ENCODE measurements at places on chromosomes 2 and 18.

DNA sequence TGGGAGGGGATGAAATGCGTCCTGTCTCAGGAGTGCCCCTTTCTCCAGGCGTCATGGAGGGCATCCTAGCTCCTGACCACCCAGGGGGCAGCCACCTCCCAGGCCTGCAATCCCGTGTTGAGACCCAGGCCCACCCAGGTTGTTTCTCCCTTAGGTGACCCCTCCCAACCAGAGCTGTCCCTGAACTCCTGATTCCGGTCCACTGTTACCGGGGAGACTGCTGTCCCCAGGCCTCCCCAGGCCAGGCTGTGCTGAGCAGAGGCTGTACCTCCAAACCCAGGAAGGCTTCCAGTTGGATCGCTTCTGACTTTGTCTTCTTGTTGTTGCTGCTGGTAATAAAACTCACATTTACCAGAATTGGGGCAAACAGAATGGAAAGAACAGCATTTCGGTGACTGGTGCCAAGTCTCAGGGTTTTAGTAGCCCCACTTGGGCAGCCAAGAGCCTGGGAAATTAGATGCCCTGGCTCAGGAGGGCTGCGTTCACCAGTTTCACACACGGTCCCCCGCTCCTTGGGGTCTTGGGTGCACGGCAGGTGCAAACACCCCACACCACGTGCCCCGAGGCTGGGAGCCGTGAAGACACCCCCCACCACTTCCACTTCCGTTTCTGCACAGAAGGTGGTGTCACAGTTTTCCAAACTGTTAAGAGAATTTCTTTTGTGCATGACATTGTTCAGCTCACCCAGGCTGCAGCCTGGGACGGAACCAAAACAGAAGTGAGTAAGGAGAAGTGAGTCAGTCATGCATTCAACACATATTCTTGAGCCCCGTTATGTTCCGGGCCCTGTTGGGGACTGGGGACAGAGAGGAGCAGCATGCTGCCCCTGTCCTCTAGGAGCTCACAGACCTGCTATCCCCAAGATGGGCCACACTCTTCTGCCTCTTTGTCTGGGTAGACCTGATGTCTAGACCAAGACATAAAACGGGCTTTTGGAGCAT, 29.4 kb downstream of the ITM2C start:
- DNase-seq: no peak

DNA sequence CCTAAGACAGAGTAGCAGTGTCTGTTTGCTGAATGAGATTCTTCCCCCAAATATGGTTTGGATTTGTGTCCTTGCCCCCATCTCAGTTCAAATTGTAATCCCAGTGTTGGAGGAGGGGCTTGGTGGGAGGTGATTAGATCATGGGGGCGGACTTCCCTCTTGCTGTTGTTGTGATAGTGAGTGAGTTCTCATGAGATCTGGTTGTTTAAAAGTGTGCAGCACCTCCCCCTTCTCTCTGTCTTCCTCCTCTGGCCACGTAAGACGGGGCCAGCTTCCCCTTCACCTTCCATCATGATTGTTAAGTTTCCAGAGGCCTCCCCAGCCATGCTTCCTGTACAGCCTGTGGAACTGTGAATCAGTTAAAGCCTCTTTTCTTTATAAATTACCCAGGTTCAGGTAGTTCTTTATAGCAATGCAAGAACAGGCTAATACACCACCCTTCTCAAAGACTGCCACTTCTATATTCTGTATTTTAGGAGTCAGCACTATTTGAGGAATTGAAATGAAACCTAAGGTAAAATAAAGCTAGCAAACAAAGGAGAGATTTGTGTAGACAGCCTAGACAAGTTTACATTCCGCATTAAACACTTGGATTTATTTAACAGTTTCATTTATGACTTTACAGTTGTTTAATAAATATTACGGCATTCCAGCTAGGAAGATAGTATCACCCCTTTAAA, 21.6 kb downstream of the FBXO36 start:
- DNase-seq: no peak

- no peak for DNase-seq
These were observed 361.7 kb downstream of the GPD2 start for GRCh38 chr2:156797832-156798231.

DNA sequence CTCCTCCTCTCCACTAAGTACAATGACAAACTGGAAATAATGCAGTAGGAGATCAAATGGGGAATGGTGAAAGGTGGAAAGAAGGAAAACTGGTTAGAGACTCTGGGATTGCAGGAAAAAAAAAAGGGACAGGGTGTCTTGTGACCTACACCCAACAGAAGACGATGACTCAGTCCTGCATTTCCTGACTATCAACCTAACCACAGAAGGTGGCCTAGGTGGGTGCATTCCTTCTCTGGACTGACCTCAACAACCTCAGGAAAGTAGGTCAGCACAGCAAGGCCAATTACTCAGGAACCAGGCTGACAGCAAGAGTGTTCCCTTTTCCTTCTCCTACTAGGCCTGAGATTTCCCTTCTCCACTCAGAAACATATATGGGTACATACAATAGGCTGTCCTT, 1386.4 kb upstream of the ZEB2 start:
- DNase-seq: no peak

GRCh38 chr2:152729844-152730243, 11.4 kb downstream of the ARL6IP6 start:
- DNase-seq: no peak

- no peak for DNase-seq
These were observed 38.2 kb downstream of the FOSL2 start for GRCh38 chr2:28430788-28431418.

GRCh38 chr2:184444623-184445223, 153.6 kb upstream of the ZNF804A start:
- no peak for DNase-seq

GRCh38 chr2:55268288-55268906, 634 bp downstream of the MTIF2 start:
- no peak for DNase-seq

DNA sequence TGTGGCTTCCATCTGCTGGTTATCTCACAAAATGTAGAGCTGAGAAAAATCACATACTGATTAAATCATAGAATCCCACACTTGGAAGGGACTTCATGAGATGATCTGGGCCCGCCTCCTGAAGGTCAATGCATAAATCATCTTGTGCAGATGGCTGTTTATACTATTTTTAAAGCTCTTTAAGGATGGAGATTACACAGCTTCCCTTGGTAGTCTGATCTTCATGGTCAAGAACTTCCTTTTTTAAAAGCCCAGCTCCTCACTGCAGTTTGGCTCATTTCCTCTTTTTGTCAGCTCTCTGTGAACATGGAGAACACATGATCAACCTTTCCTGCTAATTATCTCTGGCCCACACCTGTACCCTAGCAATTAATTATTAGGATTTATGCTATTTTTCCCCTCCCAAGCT, 25.9 kb downstream of the GCG start:
- no peak for DNase-seq

GRCh38 chr2:85158559-85159273, 25.5 kb downstream of the TCF7L1 start:
- DNase-seq: no peak
